Left renal cortex interstitium (tissue), 4 donors: ENCODE measurements at places on chromosomes 16 and 17. TPM values are rescaled to one million over a fixed set of nuclear protein-coding genes. Genes with fewer than 3 reads are reported as not detected.

DNA sequence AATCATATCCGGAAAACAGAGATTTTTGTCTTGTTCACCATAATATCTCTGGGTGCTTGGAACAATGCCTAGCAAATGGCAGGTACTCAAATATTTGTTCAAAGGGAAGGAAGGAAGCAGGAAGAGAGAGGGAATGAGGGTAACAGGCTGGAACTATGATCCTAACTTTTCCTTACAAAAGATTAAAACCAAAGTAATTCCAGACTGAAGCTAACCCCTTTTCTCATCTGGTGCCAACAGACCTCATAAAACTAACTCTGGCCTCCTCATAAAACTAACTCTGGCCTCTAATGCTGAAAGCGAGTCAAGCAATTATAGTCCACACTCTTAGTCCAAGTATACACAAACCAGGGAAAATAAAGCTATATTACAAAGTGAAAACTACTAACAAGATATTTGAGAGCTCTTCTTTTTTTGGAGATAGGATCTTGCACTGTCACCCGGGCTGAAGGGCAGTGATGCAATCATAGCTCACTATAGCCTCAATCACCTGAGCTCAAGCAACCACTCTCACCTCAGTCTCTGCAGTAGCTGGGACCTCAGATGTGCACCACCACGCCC is 84.6 kb downstream of the KANSL1 start:
- DNase-seq = no peak

GRCh38 chr17:41767324-41768042 is 19.0 kb downstream of the JUP start:
- no peak for DNase-seq

SLC16A6 gene
- 0.65 TPM for polyA plus RNA-seq

GP1BA gene
- 1.4 TPM for polyA plus RNA-seq
